ENCODE measurements at places on chromosomes 11 and 22.

GRCh38 chr22:24803064-24803542 lies 2.9 kb upstream of the SGSM1 start:
- no peak for DNase-seq

DNA sequence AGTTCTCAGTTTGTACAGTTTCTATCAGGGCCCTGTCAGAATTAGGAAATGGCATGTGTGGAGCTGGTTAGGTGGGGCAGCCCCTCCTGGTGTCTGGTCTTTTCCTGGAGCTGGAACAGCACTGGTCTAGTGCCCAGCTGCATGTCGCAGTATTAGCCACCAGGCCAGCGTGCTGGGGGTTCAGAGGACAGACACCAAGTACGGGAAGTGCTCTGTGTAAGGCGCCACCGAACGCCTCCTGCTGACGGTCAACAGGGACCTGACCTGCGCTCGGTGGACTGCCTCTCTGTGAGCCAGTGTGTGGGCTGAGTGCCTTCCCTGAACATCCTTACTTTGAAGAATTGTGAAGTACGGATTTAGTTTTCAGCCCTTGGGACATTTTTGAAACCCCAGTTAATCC lies 33.9 kb downstream of the AP2A2 start:
- DNase-seq, result no peak

DNA sequence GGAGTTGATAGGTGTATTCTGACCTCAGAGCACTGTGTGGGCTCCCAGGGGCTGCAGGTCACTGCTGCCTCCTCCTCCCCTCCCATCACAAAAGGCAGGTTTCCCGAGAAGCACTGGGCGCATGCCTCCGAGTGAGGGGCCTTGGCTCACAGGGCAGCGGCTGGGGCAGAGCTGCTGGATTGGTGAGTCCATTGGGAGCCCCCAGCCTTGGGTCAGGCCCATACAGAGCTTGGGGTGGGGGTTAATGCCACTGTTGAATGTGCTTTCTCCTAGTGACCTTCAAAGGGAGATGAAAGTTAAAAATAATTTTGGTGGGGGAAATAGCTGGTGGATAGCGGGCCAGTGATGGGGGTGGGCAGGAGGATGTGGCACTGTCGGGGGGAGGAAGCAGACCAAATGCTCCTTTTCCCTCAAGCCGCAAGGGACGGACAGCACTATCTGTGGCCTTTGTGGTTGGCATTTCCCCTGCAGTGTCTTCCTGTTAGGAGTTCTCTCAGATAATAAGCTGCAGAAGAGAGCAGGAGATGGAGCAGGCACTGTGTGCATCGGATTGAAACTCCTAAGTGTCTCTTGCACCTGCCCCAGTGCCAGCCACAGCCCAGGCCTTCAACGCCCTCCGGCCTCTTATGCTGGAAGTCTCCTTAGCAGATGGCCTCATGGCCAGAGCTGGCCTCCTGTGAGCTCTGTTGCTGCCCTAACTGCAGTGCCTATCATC lies 3.2 kb downstream of the TUBA8 start:
- DNase-seq, result no peak

DNA sequence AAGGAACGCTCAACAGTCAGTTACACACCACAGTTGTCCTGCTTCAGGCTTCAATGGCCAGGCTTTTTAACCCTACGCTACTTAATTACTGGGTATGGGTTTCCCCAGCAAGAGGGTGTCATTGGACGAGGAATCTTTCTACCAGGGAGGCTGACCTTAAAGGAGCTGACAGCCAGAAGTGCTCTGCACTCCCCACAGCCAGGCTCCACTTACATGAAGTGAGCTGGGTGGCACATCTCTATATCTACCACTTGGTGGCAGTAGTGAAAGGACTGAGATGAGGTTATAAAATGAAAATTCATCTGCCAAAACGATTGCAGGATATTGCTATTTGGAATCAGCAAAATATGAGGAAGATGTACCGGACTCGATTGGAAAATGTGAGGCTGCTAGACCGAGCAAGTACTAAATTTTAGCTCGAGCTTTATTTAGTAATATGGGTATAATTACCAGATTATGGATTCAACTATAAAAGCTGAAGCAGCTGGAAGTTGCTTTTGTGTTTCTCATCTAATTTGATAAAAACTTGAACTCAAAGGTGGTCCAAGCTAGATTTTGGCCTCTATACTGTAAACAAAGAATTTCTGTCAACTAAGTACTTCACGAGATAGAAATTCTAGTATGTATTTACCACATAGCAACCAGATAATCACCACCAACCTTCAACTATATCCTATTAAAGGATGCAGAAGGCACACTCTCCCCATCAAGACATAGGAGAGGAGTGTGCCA lies 53.9 kb upstream of the CEP126 start:
- DNase-seq, result no peak

DNA sequence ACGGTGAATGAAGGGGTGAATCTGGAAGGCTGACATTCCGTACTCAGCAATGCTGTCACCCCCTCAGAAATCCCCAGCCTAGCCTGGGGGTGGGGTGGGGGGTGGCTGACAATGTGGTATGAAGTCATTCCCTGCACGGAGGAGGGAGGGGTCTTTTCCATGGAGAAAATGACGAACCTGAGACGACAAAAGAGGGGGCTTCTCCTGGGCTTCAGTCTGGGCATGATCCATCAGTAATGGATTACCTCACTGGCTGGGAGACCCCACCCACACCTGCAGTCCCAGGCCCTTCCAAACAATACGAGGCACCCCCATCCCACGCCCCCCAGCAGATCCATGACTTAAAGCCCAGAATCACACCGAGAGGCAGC lies 1.0 kb downstream of the KIAA0930 start:
- DNase-seq, result no peak

DNA sequence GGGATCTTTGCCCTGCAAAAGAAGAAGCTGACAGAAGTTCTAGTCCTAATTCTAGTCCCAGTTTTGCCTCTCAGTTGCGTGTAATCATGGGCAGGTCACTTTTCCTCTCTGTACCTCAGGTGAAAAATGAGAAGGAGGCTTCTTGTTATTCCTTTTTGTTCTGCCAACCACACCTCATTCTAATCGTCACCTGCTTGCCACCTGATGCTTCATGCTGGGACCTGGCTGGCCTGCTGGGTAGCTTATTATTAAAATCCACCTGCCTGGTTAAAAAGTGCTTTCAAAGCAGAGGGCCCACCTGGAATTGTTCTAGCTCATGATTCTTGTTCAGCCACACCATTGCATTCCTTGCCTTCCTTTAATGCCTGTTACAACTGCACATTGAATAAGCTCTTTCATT lies 8.4 kb upstream of the ALG8 start:
- DNase-seq, result no peak

DNA sequence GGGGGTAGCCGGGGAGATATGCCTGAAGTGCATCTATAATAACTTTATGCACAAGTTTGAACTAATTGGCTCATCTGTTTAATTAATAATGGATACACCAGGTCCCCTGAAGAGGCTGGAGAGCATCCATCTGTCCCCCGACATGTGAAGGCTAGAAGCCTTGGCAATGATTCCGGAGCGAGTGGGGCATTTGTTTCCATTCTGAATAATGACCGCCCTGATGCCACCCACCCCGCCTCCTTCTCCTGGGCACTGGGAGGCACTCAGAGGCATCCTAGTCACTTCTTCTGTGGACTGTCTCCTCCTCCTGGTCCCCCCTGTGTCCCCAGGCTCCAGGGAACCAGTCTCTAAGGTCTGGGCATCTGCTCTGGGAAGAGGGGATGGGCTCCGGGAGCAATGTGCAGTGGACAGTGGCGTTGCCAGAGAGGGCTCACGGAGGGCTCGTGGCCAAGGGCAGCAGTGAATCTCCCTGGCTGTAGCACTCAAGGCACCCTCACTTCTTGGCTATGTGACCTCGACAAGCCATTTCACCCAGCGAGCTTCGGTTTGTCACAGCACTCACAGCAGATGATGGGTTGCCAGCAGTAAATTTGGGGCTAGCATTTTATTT lies 64.7 kb downstream of the TSPAN18 start:
- no peak for DNase-seq

DNA sequence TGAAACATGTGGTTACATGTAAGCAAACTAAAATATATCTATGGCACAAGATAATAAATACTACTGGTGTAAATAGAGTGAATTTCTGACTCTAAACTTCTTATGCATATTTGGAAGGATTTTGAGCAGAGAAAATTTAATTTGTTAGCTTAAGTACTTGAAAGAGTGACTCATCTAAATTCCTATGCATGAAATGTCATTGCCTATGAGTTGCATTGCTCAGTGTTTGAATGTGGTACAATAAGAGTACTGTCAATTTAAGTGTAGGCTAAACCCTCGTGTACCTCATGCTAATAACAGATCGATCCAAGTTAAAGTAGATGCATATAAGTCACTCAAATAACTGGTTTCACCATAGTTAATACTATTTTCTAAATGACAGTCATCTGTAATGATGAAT lies 5.3 kb upstream of the CARD18 start:
- no peak for DNase-seq

- DNase-seq, result no peak
Measured at GRCh38 chr11:47979378-47980087, 826 bp upstream of the PTPRJ start.

DNA sequence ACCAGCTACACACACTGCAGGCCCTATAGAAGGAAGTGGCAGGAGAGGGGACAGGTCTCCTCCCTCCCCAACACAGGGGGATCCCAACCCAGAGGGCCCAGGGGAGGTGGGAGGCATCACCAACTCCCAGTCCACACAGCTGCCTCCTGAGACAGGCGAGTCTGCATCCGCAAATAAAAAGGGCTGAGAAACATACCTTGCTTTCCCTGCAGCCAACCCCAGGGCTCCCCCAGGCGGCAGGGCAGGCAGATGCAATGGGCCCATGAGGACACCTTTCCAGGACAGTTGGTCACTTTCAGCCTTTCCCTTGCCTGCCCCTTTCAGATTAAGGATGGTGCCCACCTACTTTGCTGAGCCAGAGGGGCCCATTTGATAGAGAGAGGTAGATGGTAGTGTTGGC lies 180.0 kb downstream of the BRD1 start:
- DNase-seq, result no peak
